ENCODE measurements at places on chromosomes 5 and 9.

- no peak overlapping the region for H3K4me3 ChIP-seq
- DNase-seq, result no peak
- H3K27me3 ChIP-seq, result no peaks in the 10 kb centered on the region
- no peak overlapping the region for H3K27ac ChIP-seq
- H3K4me1 ChIP-seq, result peaks cover 13% of the 10 kb centered on the region
- no peaks in the 10 kb centered on the region for H3K36me3 ChIP-seq
Observed at GRCh38 chr9:34366365-34366764, 10.3 kb downstream of the MYORG start.

DNA sequence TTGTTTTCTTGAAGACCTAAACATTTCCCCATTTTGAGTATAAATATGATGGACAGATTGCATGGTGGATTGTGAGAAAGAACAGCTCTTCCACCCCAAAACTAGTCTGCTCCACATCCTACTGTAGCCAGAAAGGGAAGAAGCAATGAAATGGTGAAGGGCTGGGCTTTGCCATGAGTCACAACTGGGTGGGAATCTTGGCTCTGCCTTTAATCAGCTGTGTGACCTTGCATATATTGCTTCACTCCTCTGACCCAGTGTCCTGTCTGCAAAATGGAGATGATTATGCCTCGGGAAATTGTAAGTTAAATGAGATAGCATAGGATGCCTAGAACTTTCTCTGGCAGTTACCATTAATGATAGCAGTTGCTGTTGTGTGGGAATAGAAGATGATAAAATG lies 101.9 kb downstream of the PDE8B start:
- H3K27me3 ChIP-seq, result no peaks in the 10 kb centered on the region
- H3K4me3 ChIP-seq, result no peak overlapping the region

- H3K36me3 ChIP-seq, result no peaks in the 10 kb centered on the region
- no peak for DNase-seq
Observed at GRCh38 chr9:134187110-134187531, 22.8 kb upstream of the RNU6ATAC start.

- no peak overlapping the region for H3K4me3 ChIP-seq
- no peak overlapping the region for H3K27ac ChIP-seq
- H3K4me1 ChIP-seq, result no peaks in the 10 kb centered on the region
- no peaks in the 10 kb centered on the region for H3K27me3 ChIP-seq
- no peak for DNase-seq
Observed at GRCh38 chr5:7425830-7426229, 29.9 kb downstream of the ADCY2 start.

DNA sequence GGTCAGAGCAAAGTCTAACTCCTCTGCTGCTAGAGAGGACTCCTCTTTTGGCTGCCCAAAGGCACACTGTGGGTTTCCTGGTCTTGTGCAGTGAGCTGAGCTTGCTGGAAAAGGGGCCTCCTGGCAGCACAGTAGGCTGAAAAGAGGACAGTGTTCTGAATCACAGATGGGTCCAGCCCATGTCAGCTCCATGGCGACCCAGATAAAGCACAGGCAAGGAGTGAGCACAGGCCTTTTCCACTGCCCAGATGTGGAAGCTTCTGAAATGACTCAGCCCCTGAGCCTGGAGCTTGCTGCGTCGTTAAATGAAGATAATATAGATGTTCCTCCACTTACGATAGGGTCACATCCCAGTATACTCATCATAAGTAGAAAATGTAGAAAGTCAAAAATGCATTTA lies 8.1 kb downstream of the CCDC180 start:
- no peaks in the 10 kb centered on the region for H3K4me1 ChIP-seq
- H3K27ac ChIP-seq, result no peak overlapping the region
- no peaks in the 10 kb centered on the region for H3K36me3 ChIP-seq
- no peak for DNase-seq

All from endothelial cell of umbilical vein (primary cell).